ENCODE measurements at places on chromosomes 1 and 21.
A peak's percentile ranks its signal among the peaks of the same experiment; 100 is the strongest.

DNA sequence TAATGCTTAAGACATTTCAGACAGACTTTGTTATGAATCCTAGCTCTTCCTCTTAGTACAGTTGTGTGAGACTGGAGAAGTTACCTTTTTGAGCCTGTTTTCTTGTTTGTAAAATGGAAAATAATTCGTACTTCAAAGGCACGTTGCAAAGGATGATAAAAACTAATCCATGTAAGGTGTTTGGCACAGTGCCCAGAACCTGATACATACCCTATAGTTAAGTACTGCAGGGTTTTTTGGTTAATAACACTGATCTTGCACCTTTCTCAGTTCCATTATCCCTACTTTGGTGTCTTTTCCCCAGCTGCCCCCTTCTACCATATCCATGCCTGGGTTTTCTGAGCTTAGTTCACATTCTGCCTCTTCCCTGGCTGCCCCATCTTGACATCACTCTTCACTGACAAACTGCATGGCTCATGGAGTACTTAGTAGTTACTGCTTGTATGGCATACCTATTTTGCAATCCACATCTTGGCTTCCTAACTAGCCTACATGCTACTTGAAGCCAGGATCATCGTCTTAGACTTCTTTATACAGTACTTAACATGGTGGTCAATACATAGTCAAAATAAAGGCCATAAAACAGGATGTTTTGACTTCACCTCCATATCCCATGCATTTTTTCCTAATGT is 10.1 kb downstream of the CCDC185 start:
- DNase-seq: peak; percentile 20

DNA sequence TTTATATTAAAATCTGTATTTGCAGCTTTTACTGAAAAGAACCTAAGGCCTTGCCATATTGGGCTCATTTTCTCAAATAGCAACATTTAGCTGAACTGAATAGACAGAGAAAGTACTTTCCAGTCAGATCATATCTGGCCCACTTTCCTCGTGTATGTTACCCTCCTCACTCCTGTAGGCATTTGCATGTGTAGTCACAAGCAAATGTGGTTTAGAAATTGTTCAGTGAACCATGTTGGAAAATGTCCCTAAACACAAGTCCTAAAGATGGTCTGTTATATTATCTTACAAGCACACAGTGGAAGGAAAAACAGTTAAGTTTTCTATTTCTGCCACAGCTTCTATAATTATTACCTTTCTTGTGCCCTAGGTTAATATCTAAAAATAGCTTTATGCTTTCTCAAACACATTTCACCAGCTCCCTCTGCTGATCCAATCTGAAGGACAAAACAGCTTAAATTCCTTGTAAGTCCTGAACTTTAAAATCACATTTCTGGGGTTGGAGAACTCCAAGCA is 606 bp upstream of the FMO4 start:
- DNase-seq: no peak

DNA sequence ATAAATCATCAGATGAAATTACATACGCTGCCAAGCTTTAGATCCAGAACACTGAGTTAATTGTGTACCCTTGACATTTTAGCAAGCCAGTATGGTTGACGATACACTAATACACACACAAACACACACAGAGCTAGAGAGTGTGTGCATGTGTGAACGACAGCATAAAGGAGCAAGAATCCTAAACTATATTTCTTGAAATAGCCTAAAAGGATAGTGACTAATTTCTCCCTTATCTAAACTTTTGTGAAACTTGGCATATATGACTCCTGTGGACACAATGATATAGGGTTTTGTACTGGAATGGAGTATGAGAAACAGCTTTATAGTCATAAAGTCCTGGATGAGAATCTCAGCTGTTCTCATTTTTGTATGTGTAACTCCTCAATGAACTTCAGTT is 65.1 kb upstream of the DMRTA2 start:
- no peak for DNase-seq

DNA sequence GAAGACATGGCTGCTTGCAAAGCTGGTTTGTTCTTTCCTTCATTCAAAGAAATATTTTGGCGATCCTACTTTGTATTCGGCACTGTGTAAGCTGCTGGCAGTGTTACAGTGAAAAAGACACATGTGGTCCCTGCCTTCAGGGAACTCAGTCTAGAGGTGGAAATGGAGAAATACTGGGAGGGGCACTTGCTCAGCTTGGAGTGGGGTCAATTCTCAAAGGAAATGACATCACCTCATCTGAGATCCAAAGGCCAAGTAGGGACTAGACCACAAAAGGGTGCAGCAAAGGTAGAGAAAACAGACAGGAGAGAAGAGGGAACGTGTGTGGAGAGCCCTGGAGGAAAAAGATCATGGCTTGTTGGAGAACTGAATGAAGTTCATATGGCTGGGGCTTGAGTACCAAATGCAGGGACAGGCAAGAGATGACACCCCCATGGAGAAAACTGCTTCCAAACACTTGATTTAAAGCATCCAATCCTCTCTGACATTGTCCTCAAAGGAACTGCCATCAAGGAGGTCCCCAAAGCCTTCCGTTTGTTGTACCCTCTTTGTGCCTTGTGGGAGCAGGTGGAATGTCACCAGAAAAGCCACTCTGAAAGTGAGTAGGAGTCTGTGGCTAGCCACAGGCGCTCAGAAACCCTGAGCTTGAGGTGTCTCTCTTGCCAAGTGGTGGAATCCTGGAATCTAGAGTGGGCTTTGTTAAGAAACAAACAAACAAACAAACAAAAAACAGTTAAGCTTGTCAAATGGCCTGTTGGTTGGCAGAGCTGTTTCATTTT is 48.3 kb upstream of the TDRD10 start:
- peak; percentile 49 for DNase-seq

GRCh38 chr1:233459968-233460367 is 132.4 kb downstream of the MAP3K21 start:
- peak; percentile 81 for DNase-seq

GRCh38 chr1:204435872-204436271 is 24.3 kb upstream of the PPP1R15B start:
- DNase-seq: no peak

DNA sequence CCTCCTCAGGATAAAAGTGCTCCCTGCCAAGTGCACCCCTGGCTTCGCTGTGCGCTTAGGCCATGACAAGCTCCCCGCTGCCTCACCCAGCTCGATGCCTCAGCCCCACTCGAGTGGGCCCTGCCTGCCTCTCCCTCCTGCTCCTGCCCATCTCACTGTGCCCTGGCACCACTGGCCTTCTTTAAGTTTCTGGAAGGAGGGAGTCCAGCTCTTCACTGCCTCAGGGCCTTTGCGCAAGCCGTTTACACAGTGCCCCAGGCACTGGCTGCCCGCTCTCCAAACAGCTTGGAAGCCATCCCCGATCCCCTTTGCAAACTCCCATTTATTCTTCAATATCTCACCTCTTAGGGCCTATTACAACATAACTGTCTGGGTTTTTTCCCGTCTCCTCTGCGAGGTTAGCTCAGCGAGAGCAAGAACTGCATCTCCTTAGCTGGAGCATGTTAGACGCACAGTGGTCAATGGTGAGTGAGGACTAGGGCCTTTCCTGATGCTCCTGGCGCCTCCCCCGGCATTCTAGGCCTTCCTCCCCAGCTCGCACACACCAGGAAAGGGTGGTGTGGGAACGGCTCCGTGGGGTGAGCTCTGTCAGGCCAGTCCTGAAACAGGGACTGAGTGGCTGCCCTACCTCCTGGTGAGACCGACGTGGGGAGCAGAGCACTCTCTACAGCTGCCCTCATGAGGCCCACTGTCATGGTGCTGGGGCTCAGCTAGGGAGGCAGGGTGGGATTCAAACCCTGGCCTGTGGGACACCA is 31.9 kb downstream of the PODN start:
- DNase-seq: no peak

GRCh38 chr1:6904476-6905170 is 119.4 kb downstream of the CAMTA1 start:
- DNase-seq: no peak

- no peak for DNase-seq
Observed at GRCh38 chr1:119862276-119862675, 34.0 kb downstream of the ADAM30 start.

DNA sequence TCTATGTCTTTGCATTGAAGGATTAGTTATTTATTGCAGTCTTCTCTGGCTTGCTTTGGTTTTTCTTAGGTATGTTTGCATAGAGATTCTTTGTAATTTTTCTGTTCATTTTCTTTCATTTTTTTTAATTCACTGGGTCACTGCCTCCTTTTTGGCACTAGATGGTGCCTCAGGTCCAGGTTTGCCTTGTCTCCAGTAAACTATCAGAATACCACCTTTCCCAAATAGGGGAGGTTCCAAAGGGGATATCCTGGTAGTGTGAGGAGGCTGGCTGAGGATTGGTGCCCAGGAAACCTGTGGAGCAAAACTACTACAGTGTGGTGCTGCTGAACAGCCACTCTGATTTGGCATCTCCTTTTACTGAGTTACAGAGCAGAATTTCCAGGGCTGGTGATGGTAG is 257.1 kb downstream of the KCTD3 start:
- peak; percentile 42 for DNase-seq

- no peak for DNase-seq
Observed at GRCh38 chr21:36725793-36726386, 27.0 kb downstream of the SIM2 start.

GRCh38 chr1:62841587-62842169 is 57.7 kb downstream of the ATG4C start:
- peak; percentile 76 for DNase-seq

GRCh38 chr1:17014671-17015567 is 3.2 kb upstream of the ATP13A2 start:
- no peak for DNase-seq

DNA sequence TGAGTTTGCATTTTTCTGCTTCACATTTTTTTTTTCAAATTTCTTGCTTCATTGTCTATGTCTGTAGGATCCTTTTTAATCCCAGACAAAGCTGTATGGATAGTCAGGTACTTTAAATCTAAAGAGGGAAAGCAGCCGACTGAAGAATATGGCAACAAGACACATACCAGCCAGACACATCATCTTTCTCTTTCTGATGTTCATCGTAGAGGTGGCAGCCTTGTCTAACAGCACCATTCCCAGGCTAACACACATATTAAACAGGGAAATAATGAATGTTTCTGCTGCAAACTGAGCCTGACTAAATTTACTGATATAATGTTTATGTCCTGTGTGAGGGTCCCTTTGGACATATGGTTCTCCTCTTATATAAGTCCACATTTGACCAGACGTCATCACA is 3.7 kb upstream of the TEKT2 start:
- no peak for DNase-seq

DNA sequence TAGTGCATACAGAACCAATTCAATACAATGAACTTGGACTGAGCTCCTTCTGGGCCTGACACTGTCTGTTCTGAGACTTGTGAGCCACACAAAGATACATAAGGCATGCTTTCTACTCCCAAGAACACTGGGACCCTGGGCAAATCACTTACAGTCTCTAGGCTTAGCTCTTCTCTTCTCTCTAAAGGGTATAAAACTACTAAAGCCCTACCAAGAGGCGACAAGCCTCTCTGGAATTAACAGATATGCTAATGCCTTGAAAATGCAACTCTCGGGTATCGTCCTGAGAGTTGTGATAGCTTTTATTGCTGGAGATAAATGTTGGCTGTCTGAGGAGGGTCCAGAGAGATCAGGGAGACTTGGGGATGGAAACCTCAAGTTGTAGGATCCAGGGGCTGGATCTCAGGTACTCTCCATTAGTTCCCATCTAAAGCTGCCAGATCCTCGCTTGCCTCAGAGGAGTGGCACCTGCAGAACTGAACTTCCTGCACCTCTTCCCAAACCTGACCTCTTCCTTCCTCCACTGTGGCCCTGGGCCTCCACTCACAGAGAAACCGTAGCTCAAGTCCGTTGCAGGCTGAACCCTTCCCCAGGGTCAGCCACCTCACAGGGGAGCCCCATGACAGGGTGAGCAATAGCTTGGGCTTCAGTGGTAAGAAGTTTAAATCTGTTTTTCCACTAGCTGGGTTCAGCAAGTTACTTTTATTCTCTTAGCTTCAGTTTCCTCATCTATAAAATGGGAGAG is 11.5 kb upstream of the CFAP45 start:
- DNase-seq: no peak

GRCh38 chr1:178613271-178613945 is 100.5 kb downstream of the TEX35 start:
- peak; percentile 39 for DNase-seq

GRCh38 chr21:27206368-27206982 is 239.6 kb upstream of the ADAMTS5 start:
- peak; percentile 41 for DNase-seq
